ENCODE measurements at places on chromosomes 7 and 10.

DNA sequence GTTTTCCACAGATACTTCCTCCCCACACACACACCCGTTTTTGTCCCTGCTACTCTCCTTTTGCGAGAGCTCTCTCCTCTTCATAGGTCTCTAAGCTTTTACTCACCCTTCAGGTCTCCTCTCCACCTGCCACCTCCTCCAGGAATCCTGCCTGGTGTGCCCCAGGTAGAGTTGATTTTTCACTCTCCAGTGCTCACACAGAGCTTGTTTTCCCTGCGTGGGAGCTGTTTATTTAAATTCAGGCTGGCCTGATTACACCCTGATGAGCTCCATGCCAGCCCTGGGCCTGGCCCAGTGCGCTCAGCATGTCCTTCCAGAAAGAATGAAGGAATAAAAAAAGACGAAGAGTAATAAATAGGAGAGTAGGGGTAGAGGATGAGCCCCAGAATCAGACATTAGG lies 7.5 kb upstream of the CLDN4 start:
- DNase-seq: no peak

GRCh38 chr10:95445837-95446486 lies 115.2 kb downstream of the SORBS1 start:
- DNase-seq: no peak

GRCh38 chr10:127392351-127393235 lies 156.5 kb upstream of the NPS start:
- DNase-seq: no peak

GRCh38 chr10:127757033-127757432 lies 20.0 kb downstream of the FOXI2 start:
- DNase-seq: no peak

GRCh38 chr10:132135053-132135872 lies 51.5 kb upstream of the DPYSL4 start:
- no peak for DNase-seq

GRCh38 chr7:103919272-103919868 lies 70.1 kb downstream of the RELN start:
- DNase-seq: no peak

- DNase-seq: no peak
Measured at GRCh38 chr7:114086537-114086913, 167.7 kb upstream of the PPP1R3A start.

GRCh38 chr7:16586081-16586874 lies 59.3 kb downstream of the ANKMY2 start:
- no peak for DNase-seq

GRCh38 chr10:97048649-97049427 lies 136.9 kb downstream of the SLIT1 start:
- no peak for DNase-seq

DNA sequence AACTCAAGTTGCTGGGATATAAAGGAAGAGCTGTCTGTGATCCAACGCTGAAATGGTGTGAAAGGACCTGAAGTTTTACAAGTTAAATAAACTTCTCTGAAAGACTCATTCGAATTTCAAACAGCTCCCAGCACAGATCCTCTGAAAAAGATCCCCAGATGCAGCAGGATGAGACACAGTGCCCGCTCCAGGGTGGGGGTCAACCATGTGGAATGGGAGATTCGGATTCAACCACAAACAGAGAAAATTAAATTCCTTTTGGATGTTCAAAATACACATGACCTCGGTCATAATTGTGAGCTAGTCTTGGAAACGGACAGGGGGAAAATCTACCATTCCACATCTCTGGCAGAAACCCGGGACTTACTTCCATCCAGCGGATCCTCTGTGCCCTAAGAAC lies 119.6 kb downstream of the PRKAG2 start:
- no peak for DNase-seq

DNA sequence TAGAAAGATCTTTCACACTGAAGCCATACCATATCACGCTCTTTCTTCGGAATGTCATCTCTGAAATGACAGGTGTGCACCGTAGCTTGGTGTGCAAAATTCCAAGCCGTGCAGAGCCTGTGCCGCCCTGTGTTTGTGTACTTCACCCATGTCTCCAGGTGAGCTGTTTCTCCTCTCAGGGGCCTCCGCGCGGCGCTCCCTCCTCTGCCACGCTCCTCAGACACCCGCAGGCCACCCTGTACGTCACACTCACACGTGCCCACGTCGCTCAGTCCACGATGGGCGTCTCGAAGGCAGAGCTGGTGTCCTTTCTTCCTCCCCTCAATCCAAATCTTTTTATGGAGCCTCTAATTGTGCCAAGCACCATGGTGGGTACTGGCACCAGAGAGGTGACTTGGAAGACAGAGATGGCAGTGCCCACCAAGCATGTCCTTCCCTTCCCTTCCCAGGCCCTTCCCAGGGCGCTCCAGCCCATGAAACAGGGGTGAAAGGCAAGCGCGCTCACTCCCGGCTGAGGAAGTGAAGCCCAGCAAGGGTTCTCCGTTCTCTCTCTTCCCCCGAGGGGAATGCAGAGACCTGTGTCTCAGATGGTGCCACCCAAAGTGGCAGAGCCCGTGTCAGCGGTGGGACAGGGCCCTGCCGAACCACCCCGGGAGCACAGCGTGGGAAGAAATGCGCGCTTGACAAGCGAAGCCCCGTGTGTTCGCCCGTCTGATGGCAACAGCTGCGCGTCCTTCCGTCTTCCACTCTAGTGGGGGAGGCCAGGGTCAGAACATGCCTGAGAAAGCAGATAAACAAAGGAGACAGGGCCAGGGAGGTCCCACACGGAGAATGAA lies 292.5 kb upstream of the SHH start:
- DNase-seq: no peak

DNA sequence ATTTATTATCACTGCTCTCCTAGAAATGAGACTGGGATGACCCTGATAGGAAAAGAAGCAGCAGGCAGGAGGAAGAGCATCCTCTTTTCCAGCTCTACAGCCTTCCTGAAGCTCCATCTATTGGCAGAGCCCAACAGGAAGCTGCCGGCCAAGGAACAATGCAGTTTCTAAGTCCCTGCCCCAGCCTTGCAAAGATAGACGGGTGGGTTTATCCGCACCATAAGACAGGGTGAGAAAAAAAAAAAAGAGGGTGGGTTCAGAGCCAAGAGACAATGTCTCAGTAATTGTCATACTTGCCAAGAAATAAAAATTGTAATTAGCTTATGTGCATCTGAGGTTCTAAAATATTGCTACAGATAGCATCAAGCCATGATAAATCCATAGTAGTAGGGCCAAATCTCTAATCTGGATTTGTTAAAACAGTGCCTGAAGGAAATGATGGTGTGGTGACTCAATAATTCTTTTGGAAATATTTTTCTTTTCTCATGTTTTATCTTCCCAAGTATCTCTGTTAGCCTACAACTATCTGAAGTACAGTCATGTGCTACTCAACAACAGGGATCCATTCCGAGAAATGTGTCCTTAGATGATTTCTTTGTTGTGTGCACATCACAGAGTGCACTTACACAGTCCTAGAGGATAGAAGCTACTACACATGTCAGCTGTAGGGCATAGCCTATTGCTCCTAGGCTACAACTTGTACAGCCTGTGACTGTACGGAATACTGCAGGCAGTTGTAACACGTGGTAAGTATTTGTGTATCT lies 242.9 kb upstream of the CXCL12 start:
- DNase-seq: no peak

- no peak for DNase-seq
Measured at GRCh38 chr10:124882313-124882712, 59.6 kb upstream of the ZRANB1 start.

DNA sequence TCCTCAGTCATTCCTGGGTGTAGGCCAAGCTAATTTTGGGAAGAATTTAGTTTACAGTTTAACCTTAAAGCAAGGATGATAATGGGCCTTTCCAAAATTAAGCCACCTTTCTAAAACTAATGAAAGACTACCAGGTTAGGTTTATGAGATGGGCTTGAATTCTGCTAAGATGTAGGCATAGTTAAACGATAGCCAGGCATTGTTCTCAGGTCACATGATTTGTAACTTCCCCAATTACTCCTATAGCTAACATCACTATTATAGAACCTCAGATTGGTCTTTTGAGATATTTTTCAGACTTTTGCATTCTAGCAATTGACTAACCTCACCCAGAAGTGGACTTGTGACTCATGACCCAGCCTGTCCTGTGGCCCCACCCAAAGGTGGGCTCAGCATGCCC lies 7.0 kb upstream of the NUB1 start:
- DNase-seq: no peak

- no peak for DNase-seq
Measured at GRCh38 chr7:43244232-43244631, 131.8 kb downstream of the HECW1 start.

- no peak for DNase-seq
Measured at GRCh38 chr10:83373671-83374070, 765.6 kb upstream of the GHITM start.

DNA sequence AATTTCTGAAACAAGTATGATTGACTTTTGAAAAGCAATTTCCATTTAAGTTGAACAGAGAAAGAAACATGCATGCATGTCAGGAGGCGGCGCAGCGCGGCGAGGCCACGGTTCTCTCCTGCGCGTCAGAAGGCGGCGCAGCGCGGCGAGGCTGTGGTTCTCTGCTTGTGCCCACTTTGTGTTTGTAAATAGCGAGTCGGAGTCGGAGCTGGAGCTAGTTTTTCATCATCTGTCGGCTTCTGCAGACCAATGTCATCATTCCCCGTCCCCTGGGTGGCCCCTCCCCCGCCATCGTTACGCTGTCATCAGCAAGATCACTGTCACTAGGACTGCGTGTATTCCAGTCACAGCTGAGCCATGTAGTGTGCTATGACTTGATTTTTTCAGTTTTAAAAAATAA lies 49.2 kb downstream of the INPP5A start:
- no peak for DNase-seq

DNA sequence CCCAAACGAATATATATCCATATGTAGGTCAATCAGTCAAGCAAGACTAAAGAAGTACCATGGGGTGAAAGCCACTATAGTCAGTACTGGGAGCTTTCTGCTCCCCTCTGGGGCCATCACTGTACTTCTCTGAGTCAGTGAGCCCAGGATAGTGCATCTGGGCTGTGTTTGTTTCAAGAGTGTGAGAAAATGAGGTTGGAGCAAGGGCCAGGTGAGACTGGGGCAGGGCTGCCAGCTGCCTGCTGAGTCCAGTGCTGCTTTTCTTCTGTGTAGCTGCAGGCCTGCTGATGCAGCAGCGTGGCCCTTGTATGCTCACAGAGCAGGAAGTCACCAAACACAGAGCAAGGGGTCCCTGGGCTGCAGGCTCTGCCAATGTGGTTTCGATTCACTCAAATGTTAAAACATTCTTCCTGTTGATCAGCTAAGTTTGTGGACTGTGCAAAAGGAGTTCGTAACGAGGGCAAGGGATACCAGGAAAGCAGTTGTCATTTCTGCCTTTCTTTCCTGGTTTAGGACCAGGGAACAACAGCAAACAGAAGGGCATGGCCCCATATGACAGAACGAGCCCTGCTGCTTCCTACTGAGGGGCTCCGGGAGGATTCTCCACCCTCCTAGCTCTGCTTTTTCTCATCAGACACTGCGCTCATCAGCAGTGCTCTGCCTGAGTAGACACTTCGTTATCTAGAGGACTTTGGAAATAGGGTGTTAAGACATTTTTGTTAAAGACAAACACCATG lies 65.4 kb upstream of the TNS3 start:
- no peak for DNase-seq

Data from stimulated activated CD4-positive, alpha-beta T cell treated with anti-CD3 and anti-CD28 coated beads, Interleukin-1b, Interleukin-23, amount 100 ng/mL, for 1 hour (primary cell).